ENCODE measurements at places on chromosomes 2 and 18. TPM values are rescaled to one million over a fixed set of nuclear protein-coding genes. Genes with fewer than 3 reads are reported as not detected.

FTCDNL1 gene
- 2.8 TPM for total RNA-seq

ANKRD23 gene
- 14.8 TPM for total RNA-seq

GAL3ST2 gene
- total RNA-seq = 0.20 TPM

SIX3 gene
- total RNA-seq = not detected

CCDC121 gene
- total RNA-seq = 0.98 TPM

MC2R gene
- not detected for total RNA-seq

PASK gene
- total RNA-seq = 65.1 TPM

LRRC30 gene
- not detected for total RNA-seq

IL1F10 gene
- total RNA-seq = not detected

SAG gene
- 0.23 TPM for total RNA-seq

VSNL1 gene
- total RNA-seq = not detected

GRCh38 chr18:9643549-9643948, 29.2 kb upstream of the PPP4R1 start:
- no peaks in the 10 kb centered on the region for H3K4me1 ChIP-seq
- H3K27ac ChIP-seq = no peak overlapping the region
- DNase-seq = no peak

- H3K4me1 ChIP-seq = peaks cover 15% of the 10 kb centered on the region
- DNase-seq = no peak
- no peaks in the 10 kb centered on the region for H3K27me3 ChIP-seq
- H3K27ac ChIP-seq = no peak overlapping the region
Observed at GRCh38 chr2:207291625-207292252, 126.0 kb upstream of the KLF7 start.

DNA sequence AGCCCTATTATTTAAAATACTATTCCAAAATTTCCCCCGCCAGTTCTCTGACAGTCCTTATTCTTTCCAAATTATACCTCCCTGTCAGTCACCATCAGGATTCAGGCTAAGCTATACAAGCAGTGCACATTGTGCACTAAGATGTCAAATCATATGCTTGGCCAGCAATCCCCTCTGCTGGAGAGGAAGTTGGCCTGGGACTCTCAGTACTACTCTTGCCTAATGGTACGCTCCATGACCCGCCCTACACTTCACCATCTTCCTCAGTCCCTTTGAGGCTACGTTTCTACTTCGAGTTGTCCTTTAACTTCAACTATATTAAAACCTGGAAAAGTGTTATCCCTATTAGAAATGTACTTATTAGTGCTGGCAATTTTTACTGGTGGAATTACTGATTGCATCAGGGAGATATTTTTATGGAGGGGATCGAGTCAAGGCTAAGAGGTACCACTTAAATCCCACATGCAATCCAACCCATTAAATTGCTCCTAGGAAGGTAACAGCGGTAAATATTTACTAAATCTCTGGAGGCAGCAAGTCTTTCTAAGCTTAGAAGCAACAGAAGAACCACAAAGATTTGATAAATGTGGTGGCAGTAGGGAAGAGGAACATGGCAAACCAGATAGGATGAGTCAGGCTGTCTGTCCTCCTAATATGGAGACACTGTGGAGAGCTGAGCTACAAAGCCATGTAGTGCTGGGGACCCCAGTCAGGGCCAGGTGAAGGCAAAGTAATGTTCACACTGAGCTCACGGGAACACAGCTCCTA, 2.7 kb downstream of the USP40 start:
- H3K4me1 ChIP-seq = peaks cover 7% of the 10 kb centered on the region
- H3K27me3 ChIP-seq = peaks cover 4% of the 10 kb centered on the region
- no peak overlapping the region for H3K27ac ChIP-seq
- H3K4me3 ChIP-seq = no peak overlapping the region
- no peak for DNase-seq

GRCh38 chr18:78920456-78921138, 59.0 kb upstream of the SALL3 start:
- H3K27me3 ChIP-seq = no peaks in the 10 kb centered on the region
- DNase-seq = no peak
- H3K36me3 ChIP-seq = no peaks in the 10 kb centered on the region
- H3K27ac ChIP-seq = no peak overlapping the region
- H3K4me3 ChIP-seq = no peak overlapping the region

GRCh38 chr2:236498369-236498768, 71.3 kb upstream of the ACKR3 start:
- H3K36me3 ChIP-seq = no peaks in the 10 kb centered on the region
- no peak overlapping the region for H3K4me3 ChIP-seq
- H3K27me3 ChIP-seq = peaks cover 15% of the 10 kb centered on the region
- H3K27ac ChIP-seq = no peak overlapping the region
- no peak for DNase-seq

- H3K36me3 ChIP-seq = no peaks in the 10 kb centered on the region
- peak; percentile 4 for DNase-seq
- H3K4me1 ChIP-seq = peaks cover 2% of the 10 kb centered on the region
- H3K27me3 ChIP-seq = peaks cover 32% of the 10 kb centered on the region
- no peak overlapping the region for H3K4me3 ChIP-seq
- no peak overlapping the region for H3K27ac ChIP-seq
Observed at GRCh38 chr2:72155151-72155550, 7.5 kb upstream of the CYP26B1 start.

GRCh38 chr2:74424139-74424992, 2.8 kb downstream of the WDR54 start:
- H3K36me3 ChIP-seq = peaks cover 10% of the 10 kb centered on the region
- H3K4me3 ChIP-seq = no peak overlapping the region
- H3K27ac ChIP-seq = no peak overlapping the region
- H3K4me1 ChIP-seq = peaks cover 26% of the 10 kb centered on the region
- peaks cover 5% of the 10 kb centered on the region for H3K27me3 ChIP-seq

DNA sequence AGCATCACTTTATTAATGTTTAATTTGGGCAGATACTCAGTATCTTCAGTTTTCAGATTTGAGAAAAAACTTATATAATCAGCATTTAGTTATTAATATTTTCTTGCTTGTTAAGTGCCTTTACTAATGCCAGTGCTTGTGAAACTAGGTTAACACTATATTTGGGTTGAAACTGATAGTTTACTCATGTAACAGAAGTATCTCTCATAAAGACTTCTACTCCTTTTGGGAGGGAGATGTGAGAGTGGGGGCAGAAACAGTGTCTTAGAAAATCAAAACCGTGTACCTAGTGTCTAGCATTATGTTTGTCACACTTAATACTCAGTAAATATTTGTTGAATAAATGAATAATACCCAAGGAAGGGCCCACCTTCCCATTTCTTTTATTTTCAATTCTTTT, 129.5 kb downstream of the MSTN start:
- no peak for DNase-seq
- H3K27me3 ChIP-seq = peaks cover 7% of the 10 kb centered on the region
- H3K4me1 ChIP-seq = no peaks in the 10 kb centered on the region

DNA sequence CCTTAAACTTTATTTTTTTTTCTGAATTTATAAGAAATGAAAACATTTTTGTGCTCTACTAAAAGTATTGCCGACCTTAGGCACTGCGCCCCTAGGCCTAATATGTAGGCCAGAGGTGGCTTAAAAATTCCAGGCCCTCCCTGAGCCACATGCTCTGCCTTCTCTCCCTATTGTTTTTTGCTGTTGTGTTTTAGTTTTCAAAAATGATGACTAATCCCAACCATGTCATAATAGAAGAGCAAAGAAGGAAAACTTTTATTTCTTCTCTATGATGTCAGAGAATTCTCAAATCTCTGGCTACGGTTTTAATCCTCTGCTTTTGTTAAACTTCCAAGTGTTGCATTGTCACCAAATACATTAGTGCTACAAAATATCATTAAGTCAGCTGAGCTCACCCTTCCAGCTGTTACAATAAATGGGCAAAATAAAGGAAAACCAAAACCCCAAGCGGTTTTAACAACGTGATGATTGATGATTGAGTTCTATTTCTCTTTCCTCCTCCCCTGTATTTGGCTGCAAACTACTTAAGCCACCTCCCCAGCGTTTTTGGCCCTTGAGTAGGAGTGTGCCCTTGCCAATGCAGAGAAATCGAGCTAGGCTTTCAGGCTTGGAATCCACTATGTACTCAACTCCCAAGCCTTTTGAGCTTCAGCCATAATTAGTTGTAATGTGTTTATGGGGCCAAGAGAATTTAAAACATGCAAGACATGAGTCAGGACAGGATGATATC, 163.5 kb upstream of the POU3F3 start:
- no peaks in the 10 kb centered on the region for H3K36me3 ChIP-seq
- H3K4me1 ChIP-seq = no peaks in the 10 kb centered on the region
- no peak overlapping the region for H3K27ac ChIP-seq

GRCh38 chr2:8437228-8437948, 244.5 kb upstream of the ID2 start:
- H3K4me1 ChIP-seq = peaks cover 45% of the 10 kb centered on the region
- H3K27me3 ChIP-seq = no peaks in the 10 kb centered on the region
- no peak overlapping the region for H3K4me3 ChIP-seq

DNA sequence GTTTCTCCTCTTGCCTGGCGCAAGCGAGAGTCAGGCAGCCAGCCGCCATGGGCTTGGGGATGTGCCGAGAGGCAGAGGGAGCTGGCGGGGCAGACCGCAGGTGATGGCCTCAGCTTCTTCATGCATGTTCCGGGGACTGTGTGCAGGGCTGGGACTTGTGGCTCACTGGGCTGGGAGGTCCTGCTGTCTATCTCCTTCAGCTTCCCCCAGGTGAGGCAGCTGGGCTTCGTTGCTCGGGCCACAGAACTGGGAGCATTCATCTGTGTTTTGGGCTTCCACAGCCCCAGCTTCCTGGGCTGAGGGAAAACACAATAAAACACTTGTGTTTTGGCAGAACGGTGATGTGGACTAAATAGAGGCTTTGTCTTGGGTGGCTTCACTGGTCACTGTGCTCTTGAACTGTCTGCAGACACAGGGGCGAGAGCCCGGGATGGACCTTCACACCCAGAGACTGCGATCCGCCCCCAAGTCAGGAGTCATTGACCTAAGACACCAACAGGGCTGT, 93.5 kb downstream of the DYSF start:
- peaks cover 12% of the 10 kb centered on the region for H3K4me1 ChIP-seq
- H3K27me3 ChIP-seq = peaks cover 10% of the 10 kb centered on the region
- no peak overlapping the region for H3K27ac ChIP-seq
- DNase-seq = no peak
- no peak overlapping the region for H3K4me3 ChIP-seq

DNA sequence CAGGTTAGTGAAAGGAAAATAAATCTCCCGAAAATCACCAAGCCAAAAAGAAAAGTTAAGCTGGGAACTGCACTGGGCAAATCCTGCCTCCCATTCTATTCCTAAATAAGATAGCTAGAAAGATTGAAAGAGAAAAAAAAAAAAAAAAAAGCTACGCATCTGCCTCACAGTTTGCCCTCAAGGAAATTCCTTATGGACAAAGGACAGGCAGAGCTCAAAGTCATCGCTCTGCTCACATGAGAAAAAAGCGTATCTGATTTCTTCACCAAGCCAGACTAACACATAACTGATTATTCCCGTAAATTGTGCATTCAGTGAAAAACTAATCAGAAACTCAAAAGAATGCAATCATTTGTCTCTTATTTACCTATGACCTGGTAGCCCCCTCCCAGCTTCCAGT, 50.0 kb downstream of the PUM2 start:
- peaks cover 51% of the 10 kb centered on the region for H3K36me3 ChIP-seq
- peaks cover 19% of the 10 kb centered on the region for H3K4me1 ChIP-seq
- H3K27ac ChIP-seq = no peak overlapping the region
- no peak overlapping the region for H3K4me3 ChIP-seq
- H3K27me3 ChIP-seq = no peaks in the 10 kb centered on the region

- DNase-seq = no peak
- H3K4me1 ChIP-seq = peaks cover 9% of the 10 kb centered on the region
- H3K27ac ChIP-seq = no peak overlapping the region
- H3K4me3 ChIP-seq = no peak overlapping the region
- no peaks in the 10 kb centered on the region for H3K36me3 ChIP-seq
Observed at GRCh38 chr2:127618551-127619202, 27.3 kb upstream of the GPR17 start.

- H3K27me3 ChIP-seq = no peaks in the 10 kb centered on the region
- H3K27ac ChIP-seq = no peak overlapping the region
- H3K4me1 ChIP-seq = no peaks in the 10 kb centered on the region
- DNase-seq = no peak
- no peaks in the 10 kb centered on the region for H3K36me3 ChIP-seq
Observed at GRCh38 chr2:187483537-187483936, 35.5 kb upstream of the CALCRL start.

DNA sequence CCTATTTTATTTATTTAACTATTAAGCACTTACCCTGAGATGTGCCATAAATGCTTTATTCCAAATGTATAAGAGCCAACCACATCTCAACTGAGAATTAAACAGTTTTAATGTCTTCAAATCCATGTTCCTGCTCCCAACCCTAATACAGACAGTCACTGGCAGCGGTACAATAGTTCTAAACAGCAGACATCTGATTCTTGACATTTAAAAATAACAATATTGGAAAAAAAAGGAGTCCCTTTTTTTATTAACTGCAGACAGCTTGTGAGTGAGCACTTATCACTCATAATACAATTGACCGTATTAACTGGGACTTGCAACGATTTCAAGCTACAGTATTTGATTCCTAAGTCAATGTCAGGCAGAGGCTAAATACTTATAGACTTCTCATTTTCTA, 424.6 kb downstream of the TGIF1 start:
- no peak overlapping the region for H3K4me3 ChIP-seq
- DNase-seq = no peak
- H3K36me3 ChIP-seq = no peaks in the 10 kb centered on the region
- no peaks in the 10 kb centered on the region for H3K4me1 ChIP-seq

GRCh38 chr2:240292035-240292574, 143.4 kb upstream of the GPC1 start:
- no peaks in the 10 kb centered on the region for H3K36me3 ChIP-seq
- no peak for DNase-seq
- H3K4me3 ChIP-seq = no peak overlapping the region
- H3K27me3 ChIP-seq = no peaks in the 10 kb centered on the region
- H3K27ac ChIP-seq = no peak overlapping the region

DNA sequence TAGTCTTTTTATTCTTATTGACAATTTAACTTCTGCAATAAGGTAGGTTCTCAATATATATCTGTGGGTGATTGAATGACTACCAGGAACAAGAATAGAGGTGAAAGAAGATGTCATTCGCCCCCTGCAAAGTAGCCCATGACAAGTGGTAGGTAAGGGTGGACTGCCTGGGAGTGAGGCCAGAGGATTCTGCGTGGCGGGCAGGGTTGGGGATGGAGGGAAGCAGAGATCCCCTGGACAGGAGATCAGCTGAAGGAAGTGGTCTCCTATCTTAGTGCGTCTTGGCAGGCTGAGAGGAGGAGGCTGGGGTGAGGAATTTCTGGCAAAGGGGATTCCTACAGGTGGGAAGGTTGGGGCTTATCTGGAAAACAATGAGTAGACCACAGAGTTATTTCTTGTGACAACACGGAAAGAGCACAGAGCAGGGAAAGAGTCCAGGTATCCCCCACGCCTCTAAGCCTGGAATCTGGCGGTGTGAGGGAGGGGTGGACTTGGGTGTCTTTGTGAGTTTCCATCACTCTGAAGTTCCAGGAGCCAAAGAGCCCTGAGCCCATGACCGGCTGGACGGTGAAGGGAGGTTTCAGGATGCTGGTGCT, 21.5 kb upstream of the MYCN start:
- no peaks in the 10 kb centered on the region for H3K36me3 ChIP-seq
- H3K4me1 ChIP-seq = no peaks in the 10 kb centered on the region
- no peaks in the 10 kb centered on the region for H3K27me3 ChIP-seq
- DNase-seq = no peak
- H3K4me3 ChIP-seq = no peak overlapping the region
